ENCODE measurements at places on chromosomes 7 and 10. TPM values are rescaled to one million over a fixed set of nuclear protein-coding genes. Genes with fewer than 3 reads are reported as not detected.

The ARHGEF35 gene
- 3.2 TPM for total RNA-seq

The TFPI2 gene
- total RNA-seq = 40.1 TPM

The MAT1A gene
- not detected for total RNA-seq

The GRID2IP gene
- not detected for total RNA-seq

The PPP1R9A gene
- 26.2 TPM for total RNA-seq

The TRPV6 gene
- total RNA-seq = not detected

The ARMC10 gene
- 44.7 TPM for total RNA-seq

The CALCR gene
- not detected for total RNA-seq

The IDI2 gene
- total RNA-seq = not detected

The SPDYE9 gene
- total RNA-seq = not detected

The ELN gene
- total RNA-seq = 316 TPM

The UCMA gene
- total RNA-seq = not detected

The NPC1L1 gene
- 0.16 TPM for total RNA-seq

The HOXA2 gene
- 5.4 TPM for total RNA-seq

The EPO gene
- total RNA-seq = not detected

The PIK3CG gene
- 2.0 TPM for total RNA-seq

The CREB3L2 gene
- 59.1 TPM for total RNA-seq

The HHEX gene
- 5.6 TPM for total RNA-seq

The CYCS gene
- 44.2 TPM for total RNA-seq

The ITGA8 gene
- 577 TPM for total RNA-seq

The GNGT1 gene
- total RNA-seq = not detected

The SLC39A12 gene
- not detected for total RNA-seq

The SAP25 gene
- total RNA-seq = not detected

The GNAT3 gene
- total RNA-seq = not detected

The GOLGA7B gene
- 0.15 TPM for total RNA-seq

The IFIT1B gene
- total RNA-seq = not detected

The TMEM213 gene
- total RNA-seq = not detected

The TSPAN33 gene
- total RNA-seq = 4.3 TPM

The MEOX2 gene
- 4.5 TPM for total RNA-seq

The HOGA1 gene
- total RNA-seq = 2.5 TPM

The PDE6C gene
- total RNA-seq = not detected

The SLC18A3 gene
- total RNA-seq = 0.12 TPM

The DKK1 gene
- not detected for total RNA-seq

The BCAP29 gene
- 145 TPM for total RNA-seq

The TAS2R41 gene
- total RNA-seq = not detected

The TAX1BP1 gene
- 118 TPM for total RNA-seq

The MMD2 gene
- not detected for total RNA-seq

The BUD23 gene
- 65.0 TPM for total RNA-seq

The MRC1 gene
- total RNA-seq = 14.1 TPM

The ADAMTS14 gene
- total RNA-seq = not detected

The TAS2R4 gene
- total RNA-seq = 0.67 TPM

The ODAD2 gene
- 1.8 TPM for total RNA-seq

The PPP1R3A gene
- total RNA-seq = not detected

The GIMAP5 gene
- 43.3 TPM for total RNA-seq

The SPDYE2 gene
- not detected for total RNA-seq

The ERVW-1 gene
- total RNA-seq = not detected

The STAMBPL1 gene
- total RNA-seq = 26.3 TPM

The GPNMB gene
- 74.2 TPM for total RNA-seq

The JCAD gene
- 59.9 TPM for total RNA-seq

The BTBD16 gene
- total RNA-seq = not detected

The CCDC126 gene
- total RNA-seq = 14.3 TPM

The TMEM273 gene
- 19.4 TPM for total RNA-seq

The AIMP2 gene
- 33.5 TPM for total RNA-seq

The LIPK gene
- not detected for total RNA-seq

The BEND7 gene
- total RNA-seq = 25.9 TPM

The GPC2 gene
- total RNA-seq = 0.39 TPM

The SYT15B gene
- 1.4 TPM for total RNA-seq

Data from gastroesophageal sphincter (tissue), 4 donors.